HTR-8/SVneo (cell line): ENCODE measurements at places on chromosomes 12 and 14.

DNA sequence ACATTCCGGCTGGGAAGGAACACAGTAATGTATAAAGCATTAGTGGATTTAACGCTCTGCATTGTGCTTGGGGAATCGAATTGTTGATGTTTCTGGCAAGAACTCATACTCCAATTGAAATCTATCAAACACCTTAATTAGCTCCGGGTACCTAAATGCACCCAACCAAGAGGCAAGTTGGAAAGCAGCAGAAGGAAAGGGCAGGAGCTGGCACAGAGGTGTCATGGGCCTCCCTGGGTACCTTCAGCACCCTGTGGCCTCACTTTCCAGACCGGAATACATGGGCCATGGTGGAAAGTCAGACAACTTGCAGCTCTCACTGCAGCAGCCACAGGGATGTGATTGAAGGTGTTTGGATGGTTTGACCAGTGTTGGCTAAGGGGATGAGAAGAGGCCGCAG is 6.8 kb upstream of the BCL11B start:
- no peak for DNase-seq

DNA sequence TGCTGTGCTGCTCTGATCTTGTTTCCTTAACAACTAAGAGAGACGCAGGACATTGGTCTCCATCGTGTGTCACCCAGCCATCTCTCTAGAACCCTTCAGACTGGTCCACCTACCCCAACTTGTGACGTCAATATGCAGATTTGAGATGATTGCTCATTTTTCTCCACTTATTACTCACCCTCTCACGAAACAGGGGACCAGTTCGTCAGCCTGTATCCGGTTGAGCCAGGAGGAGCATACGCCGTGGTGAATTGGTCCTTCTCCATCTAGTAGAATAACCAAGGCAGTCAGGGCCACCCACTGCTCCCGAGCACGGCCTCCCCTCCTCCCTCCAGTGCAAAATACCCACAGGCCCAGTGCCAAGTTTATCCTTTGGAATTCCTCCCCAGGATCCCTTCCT is 36.2 kb upstream of the FBXO21 start:
- DNase-seq = no peak

- no peak for DNase-seq
Measured at GRCh38 chr12:65022960-65023359, 98.1 kb downstream of the WIF1 start.

GRCh38 chr14:37397941-37398215 is 197.2 kb downstream of the FOXA1 start:
- DNase-seq = no peak

- DNase-seq = no peak
Measured at GRCh38 chr12:101795786-101796185, 35.0 kb downstream of the GNPTAB start.

GRCh38 chr12:109606320-109607028 is 32.9 kb downstream of the MVK start:
- no peak for DNase-seq

DNA sequence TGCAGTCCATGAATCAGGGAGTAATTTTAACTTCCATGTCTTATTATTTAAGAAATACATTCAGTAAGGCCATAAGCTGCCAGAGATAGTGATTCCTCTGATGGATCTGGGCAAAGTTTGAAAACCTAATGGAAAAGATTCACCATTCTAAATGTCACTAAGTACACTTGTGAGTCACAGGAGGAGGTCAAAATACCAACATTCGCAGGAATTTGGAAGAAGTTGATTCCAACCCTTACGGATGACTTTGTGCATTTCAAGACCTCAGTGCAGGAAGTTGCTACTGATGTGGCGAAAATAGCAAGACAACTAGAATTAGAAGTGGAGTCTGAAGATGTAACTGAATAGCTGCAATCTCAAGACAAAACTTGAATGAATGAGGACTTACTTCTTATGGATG is 69.8 kb downstream of the OSBPL8 start:
- DNase-seq = no peak

DNA sequence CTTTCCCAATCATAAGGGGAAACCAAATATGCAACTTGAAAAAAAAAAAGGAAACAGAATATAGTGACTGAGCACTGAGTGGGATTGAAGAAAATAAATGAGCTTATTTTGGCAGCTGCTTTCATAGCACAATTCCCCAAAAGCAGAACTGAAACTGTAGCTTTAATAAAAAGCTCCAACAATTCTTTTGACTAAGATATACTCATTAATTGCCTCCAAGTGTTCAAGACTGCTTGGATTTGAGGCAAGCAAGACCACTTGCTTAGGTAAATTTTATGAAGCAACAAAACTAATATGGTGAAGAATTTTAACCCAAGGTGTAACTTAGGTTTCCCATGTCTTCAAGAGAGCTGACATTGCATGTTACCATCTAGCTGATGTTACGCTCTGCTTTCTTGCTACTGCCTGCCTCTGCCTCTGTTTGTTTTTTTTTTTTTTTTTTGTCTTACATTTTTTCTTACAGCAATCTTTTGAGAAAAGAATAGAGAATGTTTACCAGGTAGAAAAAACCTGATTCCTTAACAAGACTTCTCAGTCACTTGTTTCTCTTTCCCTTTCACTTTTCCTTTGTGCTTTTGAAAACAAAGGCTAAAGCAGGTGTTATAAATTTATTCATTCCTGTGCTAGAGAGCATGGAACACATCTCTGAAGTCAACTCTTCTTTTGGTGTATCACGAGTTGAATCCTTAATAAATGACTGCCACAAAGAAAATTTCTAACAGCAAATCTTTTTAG is 134.4 kb downstream of the BCAT1 start:
- DNase-seq = no peak

DNA sequence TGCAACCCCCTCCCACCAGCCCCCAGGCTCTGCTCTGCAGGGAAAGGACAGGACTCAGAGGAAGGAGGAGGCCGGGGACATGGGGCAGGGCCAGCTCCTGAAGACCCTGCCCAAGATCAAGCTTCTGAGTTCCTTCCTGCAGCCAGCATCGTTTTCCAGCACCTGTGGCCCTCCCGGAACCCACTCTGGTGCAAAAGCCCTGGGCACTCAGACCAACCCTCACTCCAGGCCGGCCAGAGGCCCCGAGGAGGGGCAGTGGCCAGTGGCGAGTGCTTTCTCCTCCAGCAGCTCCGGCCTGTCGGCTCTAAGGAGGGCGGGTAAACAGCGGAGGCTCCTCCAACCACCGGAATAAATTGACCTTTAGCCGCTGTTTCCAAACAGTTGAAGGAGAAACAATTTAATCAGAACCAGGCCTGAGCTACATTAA is 10.8 kb downstream of the TMEM179 start:
- DNase-seq = no peak

DNA sequence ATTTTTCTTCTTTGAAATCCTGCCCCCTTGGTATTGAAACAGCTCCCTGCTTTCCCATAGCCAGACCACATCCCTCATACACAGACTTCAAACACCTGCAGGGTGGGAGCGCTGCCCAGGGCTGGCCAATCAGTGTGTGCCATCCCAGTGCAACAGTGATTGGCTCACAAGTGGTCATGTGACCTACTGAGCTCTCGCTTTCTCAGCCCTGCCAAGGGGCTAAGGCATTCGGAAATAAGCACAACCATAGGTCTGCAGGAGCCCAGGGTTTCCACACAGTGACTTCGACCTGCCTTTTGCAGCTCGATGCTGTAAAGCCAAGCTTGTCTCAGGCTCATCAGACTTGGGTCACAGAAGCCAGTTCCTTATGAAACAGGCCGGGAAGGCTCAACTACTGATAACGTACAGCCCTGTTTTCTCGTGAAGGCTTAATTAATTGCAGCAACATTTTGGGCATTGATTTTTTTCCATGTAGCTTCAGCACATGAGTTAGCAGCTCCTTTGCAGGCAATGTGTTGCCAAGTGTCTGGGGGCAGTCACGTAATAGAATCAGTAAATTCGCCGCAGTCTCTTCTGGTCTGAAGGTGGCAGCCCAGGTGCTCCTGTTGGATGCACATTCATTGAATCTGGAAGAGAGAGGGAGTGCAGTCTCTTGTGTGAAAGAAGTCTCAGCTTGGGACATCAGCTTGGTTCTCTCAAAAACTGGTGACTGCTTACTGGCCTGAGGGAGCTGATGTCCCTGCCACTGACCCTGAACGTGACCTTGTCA is 1091.8 kb downstream of the AACS start:
- DNase-seq = no peak

DNA sequence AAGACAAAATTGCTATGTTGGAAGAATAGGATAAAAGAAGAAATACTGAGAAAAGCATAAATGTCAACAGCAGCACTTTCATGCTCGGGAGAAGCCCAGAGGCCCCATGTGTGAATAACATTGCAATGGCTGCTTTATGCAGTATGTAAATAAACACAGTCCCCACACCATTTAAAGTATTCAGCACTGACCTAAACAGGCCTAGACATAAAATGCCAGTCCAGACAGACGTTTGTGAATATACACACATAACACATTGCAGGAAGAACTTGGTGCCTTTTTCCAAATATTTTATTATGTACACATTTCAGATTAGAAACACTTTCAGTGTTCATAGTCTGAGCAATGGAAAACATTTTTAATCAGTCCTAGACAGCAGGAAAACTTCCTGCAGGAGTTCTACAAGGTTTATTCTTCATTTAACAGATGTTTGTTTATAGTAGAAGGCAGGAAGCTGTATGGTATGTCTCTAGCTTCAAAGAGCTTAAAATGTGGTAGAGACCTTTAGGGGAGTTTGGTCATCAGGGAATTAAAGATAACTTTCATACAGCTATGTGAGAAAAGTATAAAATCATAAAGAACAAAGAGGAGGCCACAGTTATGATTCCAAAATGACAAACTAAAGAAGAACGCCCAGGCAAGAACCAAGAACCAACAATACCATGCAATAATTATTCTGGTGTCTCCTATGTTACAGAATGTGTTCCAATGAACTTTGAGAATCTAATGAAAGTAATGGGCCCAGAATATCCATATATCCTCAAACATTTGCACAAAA is 30.6 kb upstream of the SLC38A2 start:
- DNase-seq = no peak

DNA sequence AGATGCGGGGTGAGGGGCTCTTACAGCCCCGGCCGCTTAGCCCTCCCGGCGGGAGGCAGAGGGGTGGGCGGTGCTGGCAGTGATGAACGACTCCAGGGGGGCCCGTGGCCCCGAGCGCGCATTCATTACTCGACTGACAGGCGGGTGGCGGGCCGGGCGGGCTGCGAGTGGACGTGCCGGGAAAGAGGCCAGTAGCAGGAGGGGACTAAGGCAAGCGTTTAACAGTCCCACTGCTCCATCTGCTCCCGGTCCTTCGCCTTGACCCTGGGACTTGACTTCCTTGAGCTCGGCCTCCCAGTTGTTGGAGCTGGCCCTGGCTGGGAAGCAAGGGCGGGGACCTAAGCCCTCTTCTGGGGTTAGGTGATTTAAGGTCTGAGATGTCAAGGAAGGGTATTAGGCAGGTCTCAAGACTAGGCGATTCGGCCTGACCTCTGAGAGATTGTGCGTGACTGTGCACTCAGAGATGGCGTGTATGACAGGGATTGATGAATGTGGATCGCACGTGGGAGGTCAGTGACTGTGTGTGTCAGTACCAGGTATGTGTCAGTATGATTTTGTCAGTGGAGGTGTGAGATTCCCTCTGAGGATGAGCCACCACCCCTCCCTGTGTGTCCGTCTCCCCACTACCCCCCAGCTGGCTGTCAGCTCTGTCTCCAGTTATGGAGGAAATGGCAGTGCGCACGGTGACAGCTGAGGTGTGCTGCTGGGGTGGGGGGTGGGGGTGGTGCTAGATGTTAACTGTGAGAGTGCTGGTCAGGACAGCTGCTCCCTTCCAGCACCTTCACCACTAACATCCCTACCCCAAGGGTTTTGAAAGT is 3.6 kb upstream of the DNAJC22 start:
- no peak for DNase-seq

GRCh38 chr12:111768159-111768895 is 1.6 kb downstream of the ALDH2 start:
- DNase-seq = no peak

DNA sequence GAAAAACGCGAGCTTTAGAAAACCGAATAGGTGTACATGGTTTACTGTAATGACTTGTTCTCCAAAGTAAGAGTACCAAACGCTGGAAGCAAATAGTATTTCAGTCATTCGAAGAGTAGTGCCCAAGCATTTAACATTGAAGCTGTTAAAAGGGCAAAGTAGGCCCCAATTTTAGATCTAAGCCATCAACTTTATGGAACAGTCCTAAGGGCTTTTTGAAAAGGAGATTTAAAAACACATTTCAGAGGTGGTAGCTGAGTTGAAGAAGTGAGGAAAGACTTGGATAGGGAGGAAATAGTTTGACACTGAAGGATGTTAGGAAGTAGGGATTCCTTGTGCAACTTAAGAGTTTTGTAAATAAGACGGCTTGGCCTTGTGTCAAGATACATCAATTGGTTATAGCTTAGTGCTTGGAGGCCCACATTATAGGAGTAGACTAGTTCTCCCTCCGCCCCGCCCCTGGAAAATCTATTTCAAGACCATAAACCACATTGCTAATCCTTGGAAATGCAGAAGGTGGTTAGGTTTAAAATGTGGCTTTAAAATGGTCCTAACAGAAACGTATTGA is 783 bp upstream of the TUBA1B start:
- no peak for DNase-seq

DNA sequence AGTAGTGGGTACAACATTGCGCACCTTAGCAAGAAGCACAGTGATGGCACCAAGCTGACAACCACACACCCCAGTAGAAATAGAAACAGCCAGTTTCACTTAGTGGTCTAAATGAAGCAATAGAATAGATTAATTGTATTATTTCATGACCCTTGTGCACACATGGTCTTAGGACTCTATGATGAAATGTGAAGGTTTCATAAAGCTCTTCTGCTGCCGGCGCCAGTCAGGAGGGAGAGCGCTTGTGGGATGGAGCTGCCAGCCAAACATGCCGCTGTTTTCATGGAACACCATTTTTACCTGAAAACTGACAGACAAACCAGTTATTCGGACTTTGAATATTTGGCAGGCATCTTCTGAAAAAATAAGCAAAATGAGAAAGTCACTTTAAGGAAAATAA is 100.0 kb downstream of the PPP2R5C start:
- DNase-seq = no peak

- no peak for DNase-seq
Measured at GRCh38 chr12:27400856-27401354, 45.6 kb upstream of the SMCO2 start.

DNA sequence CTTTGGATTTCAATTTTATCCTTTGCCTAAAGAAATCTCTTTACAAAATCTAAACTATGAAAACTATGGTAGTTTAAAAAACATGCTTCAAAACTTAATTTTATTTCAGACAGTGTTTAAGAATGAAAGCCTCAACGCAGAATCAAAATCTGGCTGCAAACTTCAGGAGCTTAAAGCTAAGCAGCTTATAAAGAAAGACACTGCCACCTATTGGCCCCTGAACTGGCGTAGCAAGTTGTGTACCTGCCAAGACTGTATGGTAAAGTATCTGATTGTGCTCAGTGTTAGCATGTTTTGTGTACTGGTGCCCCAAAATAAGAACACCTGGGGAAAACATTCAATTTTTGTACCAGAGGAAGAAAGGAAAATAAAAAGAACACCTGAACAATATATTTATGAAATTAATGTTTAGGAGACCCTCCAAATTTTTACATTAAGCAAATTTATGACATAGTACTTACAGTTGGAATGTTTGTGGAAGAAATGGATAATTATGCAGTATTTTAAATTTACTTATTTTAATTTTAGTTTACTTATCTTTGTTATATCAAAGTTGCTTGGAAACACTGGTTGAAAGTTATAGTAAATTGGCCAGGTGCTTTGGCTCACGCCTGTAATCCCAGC is 12.2 kb downstream of the UBR7 start:
- no peak for DNase-seq
